Activated naive CD4-positive, alpha-beta T cell treated with anti-CD3 and anti-CD28 coated beads, Interleukin-2, amount 50 U/mL, for 16 hours (primary cell): ENCODE measurements at places on chromosomes 16 and 17.

DNA sequence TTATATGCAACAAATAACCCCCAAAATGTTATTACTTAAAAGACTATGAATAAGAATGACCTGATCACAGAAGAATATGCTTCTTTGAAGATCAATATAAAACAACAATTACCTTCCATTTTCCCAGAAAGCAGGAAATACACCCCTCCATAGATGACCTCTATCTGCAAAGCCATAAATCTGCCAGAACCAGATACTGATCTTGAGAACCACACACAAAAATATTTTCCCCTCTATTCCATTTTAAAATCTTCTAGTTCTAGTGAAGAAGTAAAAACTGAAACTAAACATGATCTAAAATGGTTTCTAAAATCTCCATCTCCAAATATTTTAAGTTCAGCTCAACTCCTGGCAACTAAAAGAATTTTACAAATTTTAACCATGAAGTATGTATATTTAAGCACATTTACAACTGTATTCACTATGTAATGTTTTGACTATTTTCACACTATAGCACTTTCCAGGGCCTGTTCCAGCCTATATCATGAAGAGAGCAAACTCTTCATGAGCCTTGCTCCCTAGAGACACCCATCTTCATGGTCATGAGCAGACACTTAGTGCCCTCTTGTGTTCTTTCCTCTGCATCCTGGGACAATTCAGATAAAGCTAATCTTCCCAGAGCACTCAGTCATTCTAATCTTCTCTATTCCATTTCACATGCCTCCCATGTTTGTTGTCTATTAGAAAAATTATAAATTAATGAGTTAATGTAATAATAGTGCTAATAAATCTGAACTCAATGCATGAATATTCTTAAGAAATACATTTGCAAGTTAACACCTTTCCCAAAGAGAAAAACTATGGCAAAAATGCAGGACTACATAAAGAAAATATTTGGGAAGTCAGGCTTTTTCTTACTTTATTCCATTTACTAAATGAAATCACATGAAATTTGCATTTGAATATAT lies 87.0 kb downstream of the HELZ start:
- DNase-seq = no peak

GRCh38 chr17:59372138-59372751 lies 40.8 kb downstream of the YPEL2 start:
- DNase-seq = no peak

DNA sequence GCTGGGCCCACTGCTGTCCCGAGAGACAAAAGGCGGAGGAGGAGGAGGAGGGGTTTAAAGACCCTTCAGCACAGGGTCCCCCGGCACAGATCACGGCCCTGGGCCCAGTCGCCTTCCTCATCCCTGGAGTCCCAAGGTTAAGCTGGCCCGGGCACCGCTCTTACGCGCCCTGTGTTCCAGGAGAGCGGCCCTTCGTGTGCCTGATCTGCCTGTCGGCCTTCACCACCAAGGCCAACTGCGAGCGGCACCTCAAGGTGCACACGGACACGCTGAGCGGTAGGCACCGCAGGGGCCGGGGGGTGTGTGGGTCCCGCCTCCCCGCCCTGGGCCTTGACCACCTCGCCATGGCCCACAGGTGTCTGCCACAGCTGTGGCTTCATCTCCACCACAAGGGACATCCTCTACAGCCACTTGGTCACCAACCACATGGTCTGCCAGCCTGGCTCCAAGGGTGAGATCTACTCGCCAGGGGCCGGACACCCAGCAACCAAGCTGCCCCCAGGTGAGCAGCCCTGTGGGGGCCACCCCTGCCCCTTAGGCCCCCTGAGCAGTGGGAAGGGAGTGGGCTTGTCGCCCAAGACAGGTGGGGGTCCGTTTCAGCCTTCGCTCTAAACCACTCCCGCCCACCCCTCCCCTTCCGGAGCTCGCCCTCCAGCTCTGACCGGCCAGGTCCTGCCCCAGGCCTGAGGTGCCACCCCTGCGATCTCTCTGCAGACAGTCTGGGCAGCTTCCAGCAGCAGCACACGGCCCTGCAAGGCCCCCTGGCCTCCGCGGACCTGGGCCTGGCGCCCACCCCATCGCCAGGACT lies 37.6 kb upstream of the ZC3H18 start:
- DNase-seq = no peak

GRCh38 chr16:87115646-87116045 lies 201.5 kb downstream of the C16orf95 start:
- DNase-seq = no peak

GRCh38 chr16:3042376-3042775 lies 4.0 kb upstream of the MMP25 start:
- DNase-seq = no peak

DNA sequence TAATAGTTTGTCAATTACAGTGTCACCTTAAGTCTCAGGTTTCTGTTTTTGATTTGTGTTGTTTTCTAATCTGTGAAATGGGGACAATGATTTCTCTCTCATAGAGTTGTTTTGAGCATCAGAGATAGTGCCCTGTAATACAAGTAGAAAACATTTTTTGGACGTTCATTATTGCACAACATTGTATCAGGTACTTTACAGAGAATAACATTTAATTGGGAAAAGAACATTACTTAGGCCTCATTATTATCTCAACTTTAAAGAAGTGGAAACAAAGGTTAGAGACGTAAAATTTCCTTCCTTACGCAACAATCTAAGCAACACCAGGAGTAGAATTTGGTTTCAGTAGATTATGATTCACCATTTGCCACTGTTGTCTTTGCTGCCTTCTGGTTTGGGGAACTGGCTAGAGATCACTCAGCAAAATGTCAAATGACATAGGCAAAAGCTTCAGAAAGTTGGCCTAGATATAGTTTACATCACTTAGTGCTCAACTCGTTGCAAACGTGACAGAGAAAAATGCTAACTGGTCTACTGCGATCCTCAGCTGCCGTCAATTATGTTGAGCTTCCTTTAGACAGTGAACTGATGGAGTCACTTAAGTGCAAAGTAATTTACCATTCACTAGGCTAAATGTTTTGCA lies 1026.8 kb downstream of the CDH11 start:
- DNase-seq = no peak

DNA sequence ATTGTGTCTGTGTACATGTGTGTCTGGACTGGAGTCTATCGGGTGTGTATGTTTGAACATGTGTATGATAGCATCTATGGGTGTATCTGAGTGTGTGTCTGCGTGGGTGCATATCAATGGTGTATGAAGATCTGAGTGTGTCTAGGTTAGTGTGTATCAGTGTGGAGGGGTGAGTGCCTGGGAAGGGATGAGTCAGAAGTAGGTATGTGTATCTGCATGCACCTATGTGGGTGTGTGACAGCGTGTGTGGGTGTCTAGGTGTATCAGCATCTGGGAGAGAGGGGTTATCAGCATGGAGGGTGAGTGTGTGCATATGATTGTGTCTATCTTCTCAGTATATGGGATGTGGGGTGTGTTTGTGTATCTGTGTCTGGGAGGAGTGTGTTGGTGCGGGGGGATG lies 58.2 kb upstream of the LHX1 start:
- DNase-seq = no peak

DNA sequence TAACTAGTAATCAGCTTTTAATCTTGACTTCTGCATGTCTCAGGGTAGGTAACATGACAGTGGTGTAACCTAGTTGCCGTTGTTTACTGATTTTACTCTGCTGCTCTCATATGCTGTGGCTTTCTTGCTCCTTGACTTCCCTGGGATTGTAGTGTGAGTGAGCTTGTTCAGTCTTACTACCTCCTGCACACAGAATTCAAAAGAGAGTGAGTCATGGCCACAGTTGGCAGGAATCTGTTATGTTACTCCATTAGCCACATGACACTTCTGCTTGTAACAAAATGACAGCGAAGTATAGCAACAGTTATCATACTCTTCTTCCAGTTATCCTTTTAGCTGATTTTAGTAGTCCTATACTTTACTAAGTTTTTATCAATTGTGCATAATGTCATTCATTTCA lies 18.8 kb downstream of the TNRC6A start:
- DNase-seq = no peak

- DNase-seq = no peak
Measured at GRCh38 chr17:81386646-81387099, 8.6 kb upstream of the BAHCC1 start.

GRCh38 chr16:82203198-82203597 lies 33.2 kb upstream of the MPHOSPH6 start:
- no peak for DNase-seq

DNA sequence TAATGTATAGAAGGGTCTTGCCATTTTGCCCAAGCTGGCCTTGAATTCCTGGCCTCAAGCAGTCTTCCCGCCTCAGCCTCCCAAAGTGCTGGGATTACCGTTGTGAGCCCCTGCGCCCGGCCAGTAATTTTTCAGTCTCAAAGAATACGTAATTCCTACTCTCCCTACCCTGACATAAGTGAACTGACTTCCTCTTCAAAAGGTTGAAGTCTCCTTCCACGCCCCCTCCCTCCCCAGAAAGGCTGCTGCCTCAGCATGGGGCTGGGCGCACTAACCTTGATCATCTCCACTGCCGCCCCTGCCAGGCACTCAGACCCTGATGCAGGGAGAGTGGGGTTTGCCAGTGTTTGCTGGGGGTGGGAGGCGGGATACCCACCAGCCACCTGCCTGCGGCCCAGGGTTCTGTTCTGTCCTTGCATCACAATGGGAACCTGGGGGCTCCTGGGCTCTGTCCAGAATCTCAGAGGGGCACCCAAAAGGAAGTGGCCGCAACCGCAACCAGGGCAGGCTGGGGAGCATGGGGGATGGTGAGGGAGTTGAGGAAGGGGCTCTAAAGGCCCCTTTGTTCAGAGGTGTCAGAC lies 27.5 kb downstream of the KIFC3 start:
- no peak for DNase-seq

- no peak for DNase-seq
Measured at GRCh38 chr16:54506214-54506580, 219.6 kb upstream of the IRX3 start.

DNA sequence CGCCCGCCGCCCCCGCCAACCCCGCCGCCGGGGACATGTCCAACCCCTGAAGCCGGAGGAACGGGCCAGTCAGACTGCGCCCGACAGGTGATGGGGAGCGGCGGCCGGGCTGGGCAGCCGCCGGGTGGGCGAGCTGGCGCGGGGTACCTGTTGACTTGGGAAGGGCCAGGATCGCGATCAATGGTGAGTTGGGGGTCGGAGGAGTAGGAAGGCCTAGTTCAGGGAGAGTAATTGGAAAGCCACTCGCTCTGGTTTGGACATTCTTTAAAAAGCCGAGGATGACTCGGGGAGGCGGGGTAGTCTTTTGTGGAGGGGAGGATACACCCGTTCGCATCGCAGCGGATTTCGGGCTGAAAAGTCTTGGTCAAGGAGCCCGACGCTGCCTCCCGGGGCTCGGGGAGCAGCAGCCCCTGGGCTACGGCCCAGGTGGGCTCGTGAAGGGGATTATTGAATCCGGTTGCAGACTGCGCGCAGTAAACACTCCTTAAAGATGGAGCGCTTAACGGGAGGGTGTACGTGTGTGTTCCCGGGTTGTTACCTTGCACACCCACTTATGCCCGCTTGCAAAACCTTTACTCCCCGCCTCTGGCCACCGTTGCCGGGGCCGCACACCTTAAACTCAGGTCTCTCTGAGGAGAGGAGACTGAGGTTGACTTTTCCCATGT lies 123.8 kb downstream of the GOSR1 start:
- peak; percentile 15 for DNase-seq
